ENCODE measurements at places on chromosomes 12 and 14.

GRCh38 chr12:75633789-75634188 is 122.4 kb upstream of the KRR1 start:
- DNase-seq: no peak

DNA sequence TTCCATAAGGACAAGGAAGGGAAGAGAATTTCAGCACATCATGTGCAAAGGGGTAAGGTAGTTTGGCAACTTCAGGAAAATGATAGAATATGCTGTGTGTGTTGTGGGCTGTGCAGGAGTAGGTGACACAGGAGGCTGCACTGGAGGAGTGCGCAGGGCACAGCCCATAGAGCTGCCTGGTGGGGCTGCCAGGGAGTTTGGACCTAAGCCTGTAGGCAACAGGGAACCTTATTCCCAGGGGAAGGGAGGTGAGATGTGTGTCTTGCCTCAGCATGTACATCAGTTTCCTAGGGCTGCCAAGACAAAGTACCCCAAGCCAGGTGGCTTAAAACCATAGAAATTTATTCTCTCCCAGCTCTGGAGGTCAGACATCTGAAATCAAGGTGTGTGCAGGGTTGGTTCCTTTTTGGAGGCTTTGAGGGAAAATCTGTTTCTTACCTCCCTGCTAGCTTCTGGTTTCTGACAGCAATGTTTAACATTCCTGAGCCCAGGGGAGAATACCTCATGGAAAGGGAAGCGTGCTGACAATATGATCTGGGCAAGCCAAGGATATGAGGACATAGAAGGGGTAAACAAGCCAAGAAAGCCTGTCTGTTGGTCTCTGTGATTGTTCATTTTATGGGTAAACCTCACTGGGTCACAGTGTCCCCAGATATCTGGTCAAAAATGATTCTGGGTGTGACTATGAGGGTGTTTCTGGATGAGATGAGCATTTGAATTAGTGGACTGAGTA is 174.0 kb upstream of the NTF3 start:
- DNase-seq: no peak

DNA sequence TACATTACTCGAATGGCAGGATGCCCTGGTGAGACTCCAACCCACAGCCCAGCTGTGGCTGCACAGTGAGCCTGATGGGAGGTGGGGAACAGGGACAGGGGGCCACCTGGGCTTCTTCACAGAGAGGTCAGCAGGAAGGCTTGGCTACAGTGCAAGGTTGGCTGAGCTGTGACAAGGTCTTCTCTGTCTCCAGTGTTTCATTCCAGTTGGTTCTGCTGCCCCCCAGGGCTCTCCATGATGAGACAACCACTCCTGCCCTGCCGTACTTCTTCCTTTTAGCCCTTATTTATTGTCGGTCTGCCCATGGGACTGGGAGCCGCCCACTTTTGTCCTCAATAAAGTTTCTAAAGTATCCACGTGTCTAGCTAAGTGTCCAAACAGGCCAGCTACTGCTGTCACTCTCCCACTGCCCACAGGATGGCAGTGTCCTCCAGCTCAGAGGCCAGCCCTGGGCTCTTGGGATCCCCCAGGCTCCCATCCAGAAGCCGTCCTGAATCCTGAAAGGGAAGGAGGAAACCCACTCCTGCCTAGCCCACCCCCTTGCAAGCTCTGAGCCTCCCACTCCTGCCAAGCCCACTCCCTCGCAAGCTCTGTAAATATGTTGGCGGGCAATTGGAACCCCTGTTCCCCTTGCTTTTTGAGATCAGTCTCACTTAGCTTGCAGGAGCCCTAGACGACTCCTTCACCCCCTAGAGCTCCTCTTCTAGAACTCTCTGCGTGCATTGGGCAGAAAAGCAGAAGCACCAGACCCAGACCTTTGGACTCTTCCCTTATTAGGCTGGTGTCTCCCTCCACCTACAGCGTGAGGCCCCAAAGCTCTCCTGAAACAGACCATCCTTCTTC is 5.4 kb downstream of the C1QL4 start:
- no peak for DNase-seq

DNA sequence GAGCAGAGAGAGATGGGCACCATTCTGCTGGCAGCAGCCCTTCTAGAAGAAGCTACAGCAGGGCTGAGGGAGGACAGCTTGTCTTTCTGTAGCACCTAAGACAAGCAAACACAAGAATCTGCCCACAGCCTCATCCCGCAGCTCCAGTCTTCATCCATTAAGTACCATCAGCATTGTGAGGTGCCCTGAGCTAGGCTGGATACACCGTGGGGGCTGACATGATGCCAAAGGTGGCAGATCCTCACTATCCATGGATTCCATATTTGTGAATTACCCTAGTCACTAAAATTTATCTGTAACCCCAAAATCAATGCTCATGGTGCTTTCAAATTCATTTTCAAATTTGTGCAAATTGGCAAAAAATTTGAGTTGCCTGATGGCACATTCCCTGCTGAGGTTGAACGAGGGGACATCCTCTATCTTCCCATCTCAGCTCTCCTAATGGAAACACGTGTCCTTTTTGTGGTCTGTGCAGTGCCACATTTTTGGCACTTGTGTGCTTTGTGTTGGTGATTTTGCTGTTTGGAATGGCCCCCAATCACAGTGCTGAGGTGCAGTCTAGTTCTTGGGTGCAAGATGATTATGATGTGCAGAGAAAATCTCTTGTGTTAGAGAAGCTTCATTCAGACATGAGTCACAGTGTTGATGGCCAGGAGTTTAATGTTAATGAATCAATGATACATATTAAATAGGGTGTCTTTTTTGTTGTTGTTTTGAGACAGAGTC is 7.0 kb downstream of the PITPNM2 start:
- DNase-seq: no peak

- DNase-seq: no peak
Observed at GRCh38 chr14:63296060-63296563, 22.6 kb downstream of the GPHB5 start.

DNA sequence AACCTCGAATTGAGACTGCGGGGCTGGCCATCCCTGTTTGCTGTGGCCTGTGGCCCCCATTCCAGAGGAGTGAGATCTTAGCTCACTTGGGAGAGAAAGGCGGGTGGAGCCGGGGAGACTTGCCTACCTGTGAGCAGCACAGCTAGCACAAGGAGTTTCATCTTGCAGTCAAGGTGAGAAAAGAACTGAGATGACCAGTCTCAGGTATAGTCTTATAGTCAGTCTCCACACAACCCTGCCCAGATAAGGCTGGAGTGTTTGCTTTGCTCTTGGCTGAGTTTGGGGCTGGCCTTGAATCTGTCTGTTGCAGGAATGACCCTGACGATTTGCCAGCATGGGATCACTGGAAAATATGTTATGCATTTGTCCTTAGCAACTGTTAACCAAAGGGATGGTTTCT is at the start of gene PLA2G1B:
TSS of gene PLA2G1B (minus strand) at position 187 of the 400 bp plus-strand sequence. CDS start at position 161, 26 bp downstream.
- no peak for DNase-seq

DNA sequence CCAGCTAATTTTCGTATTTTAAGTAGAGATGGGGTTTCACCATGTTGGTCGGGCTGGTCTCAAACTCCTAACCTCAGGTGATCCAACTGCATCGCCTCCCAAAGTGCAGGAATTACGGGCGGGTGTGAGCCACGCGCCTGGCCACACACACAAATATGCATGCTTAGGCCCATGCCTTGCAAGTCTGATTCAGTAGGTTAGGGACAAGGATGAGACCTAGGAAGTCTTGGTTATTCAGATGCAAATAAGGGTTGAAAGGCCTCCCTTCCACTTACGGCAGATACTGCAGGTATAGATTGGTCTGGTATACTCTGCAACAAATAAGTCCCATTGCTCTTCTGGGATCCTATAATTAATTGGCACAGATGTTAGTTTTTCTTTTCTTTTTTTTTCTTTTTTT is 32.9 kb downstream of the TXNRD1 start:
- DNase-seq: no peak

DNA sequence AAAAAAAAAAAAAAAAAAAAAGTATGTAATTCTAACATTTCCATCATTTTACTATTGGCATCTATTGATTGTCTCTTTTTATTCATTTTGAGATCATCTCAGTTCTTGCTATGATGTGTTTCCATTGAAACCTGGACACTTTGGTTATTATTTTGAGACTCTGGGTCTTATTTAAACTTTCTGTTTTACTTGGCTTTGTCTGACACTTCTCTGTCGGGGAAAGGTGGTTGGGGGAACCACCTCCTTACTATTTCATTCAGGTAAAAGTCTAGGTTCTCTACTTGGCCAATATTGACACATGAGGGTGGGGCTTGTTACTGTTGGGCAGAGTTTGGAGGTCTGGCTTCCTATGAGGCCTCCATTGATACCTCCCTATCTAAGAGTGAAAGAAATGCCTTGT is 228.0 kb downstream of the NRXN3 start:
- DNase-seq: no peak

DNA sequence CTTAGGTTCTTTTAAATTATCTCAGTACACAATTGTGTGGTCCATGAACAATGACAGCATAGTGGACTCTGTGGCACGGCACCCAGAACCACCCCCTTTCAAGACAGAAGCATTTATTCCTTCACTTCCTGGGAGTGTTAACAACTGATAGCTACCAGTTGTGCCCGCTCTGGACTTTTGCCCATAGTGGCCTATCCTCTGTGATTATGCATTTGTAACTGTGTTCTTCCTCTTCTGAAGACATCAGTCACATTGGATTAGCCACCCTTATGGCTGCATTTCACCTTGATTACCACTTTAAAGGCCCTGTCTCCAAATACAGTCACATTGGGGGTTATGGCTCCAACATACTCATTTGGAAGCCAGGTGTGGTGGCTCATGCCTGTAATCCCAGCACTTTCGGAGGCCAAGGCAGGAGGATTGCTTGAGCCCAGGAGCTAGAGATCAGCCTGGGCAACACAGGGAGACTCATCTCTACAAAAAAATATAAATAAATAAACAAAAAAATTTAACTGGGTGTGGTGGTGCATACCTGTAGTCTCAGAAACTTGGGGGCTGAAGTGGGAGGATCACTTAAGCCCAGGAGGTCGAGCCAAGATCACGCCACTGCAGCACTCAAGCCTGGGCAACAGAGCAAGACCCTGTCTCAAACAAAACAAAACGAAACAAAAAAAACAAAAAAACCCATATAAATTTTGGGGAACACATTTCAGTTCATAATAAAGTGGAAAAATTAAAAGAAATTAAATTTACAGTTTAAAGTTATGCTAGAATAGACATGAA is 27.6 kb upstream of the PHC1 start:
- no peak for DNase-seq

DNA sequence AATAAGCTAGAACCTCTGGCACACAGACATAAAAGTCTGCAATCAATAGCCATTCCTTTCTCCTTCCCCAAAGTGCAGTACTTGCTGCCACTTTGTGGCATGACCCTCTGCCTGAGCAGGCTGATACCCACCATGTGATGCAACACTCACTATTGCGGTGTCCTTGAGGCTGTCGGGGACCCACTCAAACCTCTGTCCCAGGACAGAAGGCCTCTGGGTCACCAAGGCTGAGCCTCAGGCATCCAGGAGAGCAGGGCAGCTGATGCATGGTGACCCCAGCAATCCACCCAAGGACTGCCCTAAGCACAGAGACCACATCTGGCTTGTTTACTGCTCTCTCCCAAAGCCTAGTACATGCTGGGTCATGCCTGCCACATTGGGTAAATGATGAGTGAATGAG is 114.2 kb downstream of the DPF3 start:
- no peak for DNase-seq

- no peak for DNase-seq
Observed at GRCh38 chr12:50742776-50743175, 21.1 kb upstream of the ATF1 start.

DNA sequence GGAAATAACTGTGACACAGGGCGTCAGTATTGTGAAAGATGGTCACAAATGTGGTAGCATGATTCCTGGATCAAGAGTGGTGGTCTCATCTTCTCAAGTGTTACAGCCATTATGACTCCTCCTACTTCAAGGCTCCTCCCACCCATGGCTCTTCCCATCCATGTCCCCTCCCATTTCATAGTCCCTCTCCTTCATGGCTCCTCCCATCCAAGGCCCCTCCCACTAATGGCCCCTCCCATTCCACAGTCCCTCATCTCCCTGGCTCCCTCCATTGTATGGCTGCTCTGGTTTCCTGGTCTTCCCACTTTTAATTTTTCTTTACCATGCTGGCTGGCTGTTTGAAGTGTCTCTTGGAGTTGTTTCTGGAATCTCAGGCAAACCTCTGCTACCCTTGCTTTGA is 1375.2 kb upstream of the TMEM132C start:
- DNase-seq: no peak

GRCh38 chr14:54756656-54757392 is 145.8 kb downstream of the GCH1 start:
- no peak for DNase-seq

DNA sequence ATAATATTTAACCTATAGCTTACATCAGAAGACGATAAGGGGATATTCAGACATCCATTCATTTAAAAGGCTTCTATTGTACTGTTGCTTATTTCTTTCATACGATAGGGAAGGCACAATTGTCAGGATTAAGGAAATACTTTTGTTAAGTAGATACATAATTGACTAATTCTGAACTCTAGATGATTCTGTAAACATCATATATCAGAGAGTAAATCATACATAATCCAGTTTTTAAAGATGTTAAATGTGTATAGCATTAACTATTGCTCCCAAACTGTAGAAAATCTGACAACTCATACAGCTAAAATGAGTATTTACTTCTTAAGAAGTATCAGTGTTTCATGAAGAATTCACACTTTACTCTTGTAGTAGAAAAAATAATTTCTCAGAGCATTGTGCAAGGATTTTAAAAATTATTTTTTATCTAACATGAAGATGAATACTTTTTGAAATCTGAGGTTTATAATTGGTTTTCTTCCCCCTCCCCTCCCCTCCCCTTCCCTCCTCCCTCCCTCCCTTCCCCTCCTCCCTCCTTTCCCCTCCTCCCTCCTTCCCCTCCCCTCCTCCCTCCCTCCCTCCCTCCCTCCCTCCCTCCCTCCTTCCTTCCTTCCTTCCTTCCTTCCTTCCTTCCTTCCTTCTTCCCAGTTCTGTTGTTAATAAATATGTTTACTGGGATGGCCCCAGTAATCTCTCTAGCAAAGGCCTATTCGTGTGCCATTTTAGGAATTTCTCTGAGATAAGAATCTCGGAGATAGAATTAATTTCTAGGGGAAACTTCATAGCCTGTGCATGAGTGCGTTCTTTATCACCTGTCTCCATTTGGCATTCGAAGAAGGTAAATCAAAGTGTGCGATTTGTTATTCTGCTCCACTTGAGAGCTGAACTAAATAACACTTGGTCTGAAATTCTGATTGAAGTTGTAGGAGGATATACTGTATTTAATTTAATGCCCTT is 2.3 kb downstream of the NPAS3 start:
- no peak for DNase-seq

DNA sequence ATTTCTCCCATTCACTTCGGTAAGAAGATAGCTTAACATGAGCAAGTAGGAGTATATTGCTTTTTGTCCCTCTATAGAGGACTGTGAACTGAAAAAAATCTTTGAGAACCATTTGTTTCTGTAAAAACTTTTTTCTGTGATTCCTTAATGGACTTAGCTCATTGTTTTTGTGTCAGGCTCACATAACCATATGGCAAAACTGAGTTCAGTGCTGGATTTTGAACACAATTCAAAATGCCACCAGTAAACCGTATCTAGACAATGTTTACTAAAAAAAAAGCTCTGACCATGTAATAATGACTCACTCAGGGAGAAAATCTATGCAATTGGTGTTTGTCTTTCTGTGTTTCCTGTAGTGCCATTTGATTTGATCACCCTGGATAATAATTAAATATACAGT is 5.2 kb downstream of the TRHDE start:
- DNase-seq: no peak

- DNase-seq: no peak
Observed at GRCh38 chr12:11706509-11707379, 57.3 kb downstream of the ETV6 start.

- no peak for DNase-seq
Observed at GRCh38 chr12:51383269-51383905, 7.8 kb downstream of the GALNT6 start.
